GM20000 (cell line): ENCODE measurements at places on chromosomes 3 and 15.
A peak's percentile ranks its signal among the peaks of the same experiment; 100 is the strongest.

GRCh38 chr3:169722724-169723123, 42.1 kb downstream of the TERC start:
- DNase-seq: no peak

- no peak for DNase-seq
These were observed 101.2 kb upstream of the SMAD3 start for GRCh38 chr15:66964111-66964738.

GRCh38 chr15:52102463-52102862, 10.1 kb downstream of the BCL2L10 start:
- no peak for DNase-seq

- no peak for DNase-seq
These were observed 73.0 kb upstream of the TPM1 start for GRCh38 chr15:62969442-62970089.

DNA sequence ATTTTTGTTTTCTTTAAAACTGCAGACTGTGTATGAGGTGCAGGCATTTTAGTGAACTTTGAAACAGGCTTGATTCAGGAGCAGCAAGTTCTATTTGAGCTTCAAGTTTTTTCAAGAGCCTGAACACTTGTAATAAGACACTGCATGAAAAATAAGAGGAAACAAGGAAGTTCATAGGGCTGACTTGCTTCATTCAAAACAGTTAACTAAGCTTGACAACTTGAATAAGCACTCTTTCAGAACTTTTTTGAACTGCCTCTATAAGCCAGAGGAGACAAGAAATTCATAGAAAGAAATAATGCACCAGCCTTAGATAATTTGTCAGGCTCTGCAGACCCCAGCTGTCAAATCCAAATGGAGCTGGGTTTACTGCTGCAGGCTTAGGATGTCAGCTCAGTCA, 130.2 kb downstream of the SSR3 start:
- DNase-seq: no peak

DNA sequence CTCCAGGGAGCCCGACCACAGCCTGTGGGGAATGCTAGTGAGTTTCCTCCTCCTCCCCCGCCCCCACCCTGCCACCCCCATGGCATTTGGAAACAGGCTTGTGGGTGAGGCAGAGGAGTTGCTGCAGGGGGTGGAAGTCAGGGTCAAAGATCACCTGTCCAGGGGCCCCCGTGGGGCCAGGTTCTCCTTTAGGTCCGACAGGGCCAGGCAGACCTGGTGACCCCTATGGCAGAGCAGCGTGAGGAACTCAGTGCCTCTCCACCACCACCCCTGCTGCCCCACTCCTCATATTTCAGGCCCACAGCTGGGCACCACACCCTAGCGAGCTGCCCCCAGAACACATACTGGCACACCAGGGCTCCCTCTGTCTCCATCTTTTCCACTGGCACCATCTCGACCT, 8.9 kb upstream of the UCN2 start:
- no peak for DNase-seq

- DNase-seq: no peak
These were observed 9.2 kb upstream of the DCUN1D1 start for GRCh38 chr3:182989566-182989965.

DNA sequence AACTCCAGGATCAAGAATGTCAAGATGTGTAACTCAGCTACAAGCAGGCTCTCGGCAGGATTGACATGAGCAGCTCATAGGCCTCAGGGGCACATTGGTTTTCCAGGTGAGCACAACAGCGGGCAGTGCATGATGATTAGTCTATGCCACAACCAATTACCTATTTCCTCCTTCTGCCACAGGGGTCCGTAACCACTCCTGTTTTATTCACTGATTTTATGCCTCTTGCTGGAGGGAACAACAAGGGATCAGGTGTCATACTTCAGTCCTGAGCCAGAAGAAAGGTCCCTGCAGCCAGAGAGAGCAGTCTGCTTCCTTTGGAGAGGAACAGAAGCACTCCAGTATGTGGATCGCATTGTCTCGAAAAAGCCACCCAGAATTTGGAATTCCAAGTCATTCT, 35.1 kb upstream of the PTPRG start:
- no peak for DNase-seq

GRCh38 chr3:9730657-9731205, 804 bp upstream of the BRPF1 start:
- DNase-seq: no peak

DNA sequence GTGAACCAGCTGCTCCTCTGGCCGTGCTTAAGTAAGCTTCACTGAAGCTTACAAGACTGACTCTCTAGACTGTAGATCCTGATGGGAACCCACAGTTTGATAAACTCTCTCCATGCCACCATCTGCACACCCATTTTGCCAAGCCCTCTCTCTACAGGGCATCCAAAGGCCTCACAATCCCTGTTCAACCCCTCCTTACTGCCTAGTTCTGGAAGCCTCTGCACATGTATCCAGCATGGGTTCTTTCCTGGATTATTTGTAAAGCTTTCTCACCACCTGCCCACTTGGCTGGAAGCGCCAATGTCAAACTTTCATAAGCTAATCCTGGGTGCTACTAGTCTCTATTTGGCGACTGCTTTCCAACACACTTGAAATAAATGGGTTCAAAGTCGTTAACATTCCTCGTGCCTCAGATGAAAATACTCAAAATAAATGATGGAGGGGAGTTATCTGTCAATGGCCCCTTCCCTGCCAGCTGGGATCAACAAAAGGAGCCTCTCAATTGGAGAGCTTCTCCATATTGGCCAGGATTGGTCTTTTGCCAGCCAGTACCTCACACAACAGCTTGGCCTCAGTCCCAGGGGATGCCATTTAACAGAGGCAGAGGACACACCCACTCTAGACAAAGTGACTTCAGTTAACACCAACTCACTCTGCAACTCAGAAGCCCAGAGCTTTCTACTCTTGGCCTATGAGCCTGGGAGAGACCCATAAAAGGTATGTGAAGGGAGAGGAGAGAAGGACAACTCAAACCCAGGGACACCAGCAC, 48.1 kb downstream of the SH3BP5 start:
- DNase-seq: no peak

DNA sequence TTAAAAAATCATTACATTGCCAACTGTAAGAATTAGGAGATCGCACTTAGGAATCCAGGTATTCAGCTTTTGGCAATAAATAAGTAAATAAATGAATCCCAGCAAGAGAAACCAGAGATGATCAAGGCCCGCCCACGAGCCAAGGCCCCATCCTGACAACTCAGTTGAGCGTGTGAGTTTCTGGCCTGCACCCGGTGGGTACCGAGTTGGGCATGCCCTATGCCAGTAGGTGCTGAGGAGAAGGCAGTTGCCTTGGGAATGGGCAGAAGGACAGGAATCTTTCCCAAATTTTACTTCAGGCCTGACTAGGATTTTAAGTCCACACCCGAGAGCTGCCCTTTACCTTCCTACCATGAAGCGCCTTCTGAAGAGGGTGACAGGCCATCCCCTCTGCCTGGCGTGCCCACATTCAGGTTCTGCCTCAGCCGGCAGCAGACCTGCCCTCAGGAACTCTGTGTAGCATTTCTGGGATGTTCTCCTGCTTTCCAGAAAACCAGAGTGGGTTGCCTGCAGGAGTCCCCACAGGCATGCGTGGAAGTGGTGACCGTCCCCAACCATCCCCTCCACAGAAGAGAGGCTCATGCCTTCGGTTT, 99.3 kb upstream of the ALDH1A3 start:
- no peak for DNase-seq

GRCh38 chr15:51227940-51228732, 110.3 kb downstream of the CYP19A1 start:
- DNase-seq: peak; percentile 76

GRCh38 chr15:49155834-49156627, 632 bp upstream of the COPS2 start:
- DNase-seq: no peak

GRCh38 chr15:77818484-77819047, 185.9 kb upstream of the LINGO1 start:
- no peak for DNase-seq
